ENCODE measurements at places on chromosomes 4 and X.

DNA sequence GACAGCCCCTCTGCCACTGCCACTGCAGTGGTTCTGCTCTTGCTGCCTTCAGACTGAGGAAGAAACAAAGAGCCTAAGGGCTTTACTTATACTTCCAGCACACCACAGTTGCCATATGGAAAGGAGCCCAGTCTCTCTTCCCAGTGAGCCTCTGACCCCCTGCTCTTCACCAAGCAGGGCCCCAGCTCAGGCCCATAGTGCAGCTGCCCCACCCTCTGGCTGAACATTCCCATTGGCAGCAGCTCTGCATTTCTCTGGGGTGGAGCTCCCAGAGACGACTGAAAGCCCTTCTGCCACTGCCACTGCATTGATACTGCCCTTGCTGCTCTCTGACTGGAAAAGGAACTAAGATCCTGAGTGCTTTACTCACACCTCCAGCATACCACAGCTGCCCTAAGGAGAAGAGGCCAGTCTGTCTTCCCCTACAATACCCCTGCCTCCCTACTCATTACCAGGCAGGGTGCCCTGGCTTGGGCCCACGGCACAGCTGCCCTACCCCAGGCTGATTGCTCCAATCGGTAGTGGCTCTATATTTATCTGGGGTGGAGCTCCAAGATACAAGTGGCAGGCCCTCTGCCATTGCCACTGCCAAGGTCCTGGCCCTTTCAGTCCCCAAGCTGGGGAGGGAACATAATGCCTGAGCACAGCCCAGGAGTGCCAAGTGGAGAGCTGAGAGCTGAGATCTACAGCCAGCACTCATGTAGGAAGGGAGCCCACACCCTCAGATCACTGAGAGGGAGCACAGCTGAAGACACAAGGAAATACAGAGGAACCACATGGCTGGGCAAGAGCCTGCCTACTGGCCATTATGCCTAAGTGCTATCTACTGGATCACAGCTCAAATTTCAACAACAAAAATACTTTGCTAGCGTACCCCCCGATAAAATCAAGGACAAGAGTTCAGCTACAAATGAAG, 36.0 kb downstream of the AWAT2 start:
- no peak for DNase-seq

GRCh38 chr4:1191621-1192020, 19.2 kb upstream of the SPON2 start:
- no peak for DNase-seq

DNA sequence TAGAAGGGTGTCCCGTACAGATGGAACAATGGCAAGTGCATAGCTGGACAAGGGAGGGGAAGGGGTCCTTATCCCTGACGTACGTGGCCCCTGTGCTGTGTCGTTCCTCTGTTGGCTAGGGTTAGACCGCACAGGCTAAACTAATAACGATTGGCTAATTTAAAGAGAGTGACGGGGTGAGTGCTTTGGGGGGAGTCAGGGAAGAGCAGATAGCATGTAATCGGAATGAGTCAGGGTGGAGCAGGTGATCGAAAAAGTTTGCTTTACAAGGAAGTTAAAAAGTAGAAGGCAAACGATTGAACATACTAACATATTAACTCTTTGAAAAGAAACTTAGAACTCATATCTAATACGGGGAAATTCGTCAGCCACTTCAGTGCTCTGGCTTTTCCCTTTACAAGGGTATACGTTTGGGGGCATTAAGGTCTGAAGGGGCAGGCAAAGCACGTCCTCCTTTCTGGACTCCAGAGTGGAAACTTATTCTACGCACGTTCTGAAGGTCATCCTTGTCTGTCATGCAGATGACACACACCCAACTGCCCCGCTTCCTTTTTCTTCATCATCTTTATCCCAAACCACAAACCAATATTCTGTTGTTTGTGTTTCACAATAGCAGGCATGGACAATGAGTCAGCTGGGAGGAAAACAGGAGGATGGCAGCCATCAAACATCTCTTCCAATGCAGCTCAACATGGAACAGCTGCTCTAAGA, 10.2 kb upstream of the CRLF2 start:
- DNase-seq, result no peak

- no peak for DNase-seq
Measured at GRCh38 chrX:48487362-48487798, 11.4 kb downstream of the FTSJ1 start.

- no peak for DNase-seq
Measured at GRCh38 chr4:150358691-150359090, 223.3 kb upstream of the MAB21L2 start.

DNA sequence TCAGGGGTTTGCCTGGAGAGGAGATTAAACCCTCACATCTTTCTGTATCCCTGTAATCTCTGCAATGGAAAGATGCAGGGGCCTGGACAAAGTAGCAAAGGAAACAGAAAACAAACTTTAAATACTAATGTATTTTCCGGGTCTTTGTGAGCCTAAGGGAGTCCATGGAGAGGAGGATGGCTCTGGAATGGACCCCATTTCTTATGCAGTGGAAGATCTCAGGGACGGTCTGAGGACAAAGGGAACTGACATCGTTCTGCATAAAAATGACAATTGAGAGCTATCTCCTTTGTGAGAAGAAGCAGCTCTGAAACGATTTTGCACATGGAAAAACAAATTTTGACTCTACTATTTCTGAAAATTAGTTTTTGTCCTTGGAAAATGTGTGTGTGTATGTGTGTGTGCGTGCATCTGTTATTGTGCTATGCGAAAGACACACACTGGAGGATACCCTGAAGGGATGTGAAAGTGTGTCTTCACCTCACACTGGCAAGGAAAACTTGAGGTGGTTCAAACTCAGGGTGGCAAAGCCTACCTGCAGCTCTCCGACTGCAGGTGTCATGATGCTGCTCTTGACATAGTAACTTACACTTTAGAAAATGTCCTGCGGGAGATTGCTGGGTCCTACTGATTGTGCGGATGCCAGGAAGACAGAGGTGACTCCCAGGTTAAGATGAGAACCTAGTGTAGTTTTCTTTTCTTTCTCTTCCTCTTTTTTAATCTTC, 126.4 kb upstream of the JADE1 start:
- no peak for DNase-seq

DNA sequence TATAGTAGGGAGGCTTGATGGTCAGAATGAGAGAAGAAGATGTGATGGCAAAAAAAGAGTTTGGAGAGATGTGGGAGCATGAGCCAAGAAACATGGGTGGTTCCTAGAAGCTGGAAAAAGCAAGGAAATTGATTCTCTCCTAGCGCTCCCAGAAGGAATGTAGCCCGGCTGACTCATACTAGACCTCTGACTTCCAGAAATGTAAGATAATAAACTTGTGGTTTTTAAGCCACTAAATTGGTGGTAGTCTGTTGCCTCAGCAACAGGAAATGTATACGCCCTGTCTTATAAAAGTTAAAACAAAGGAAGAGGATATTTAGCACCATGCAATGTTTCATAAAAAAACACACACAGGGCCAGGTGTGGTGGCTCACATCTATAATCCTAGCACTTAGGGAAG, 182.7 kb upstream of the PCDH7 start:
- DNase-seq, result no peak

GRCh38 chr4:74534936-74535335, 90.0 kb downstream of the AREG start:
- DNase-seq, result no peak

DNA sequence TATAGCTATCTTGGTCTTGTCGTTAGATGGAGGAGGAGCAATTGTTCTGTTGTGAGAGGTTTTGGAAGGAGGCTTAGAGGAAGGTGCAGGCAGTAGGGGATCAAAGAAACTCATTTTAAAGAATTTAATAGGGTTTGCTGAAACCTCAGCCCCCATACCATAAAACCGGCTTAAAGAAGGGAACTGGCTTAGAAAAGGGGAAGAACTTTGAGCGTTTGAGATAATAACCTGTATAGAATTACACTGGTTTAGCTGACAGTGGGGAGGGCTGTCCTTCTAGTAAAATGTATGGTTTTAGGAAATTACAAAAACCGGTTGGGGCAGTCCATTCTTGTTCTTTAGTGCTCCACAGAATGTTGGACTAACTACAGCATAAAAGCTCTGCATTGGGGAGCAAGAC, 128.1 kb downstream of the KDM6A start:
- no peak for DNase-seq

DNA sequence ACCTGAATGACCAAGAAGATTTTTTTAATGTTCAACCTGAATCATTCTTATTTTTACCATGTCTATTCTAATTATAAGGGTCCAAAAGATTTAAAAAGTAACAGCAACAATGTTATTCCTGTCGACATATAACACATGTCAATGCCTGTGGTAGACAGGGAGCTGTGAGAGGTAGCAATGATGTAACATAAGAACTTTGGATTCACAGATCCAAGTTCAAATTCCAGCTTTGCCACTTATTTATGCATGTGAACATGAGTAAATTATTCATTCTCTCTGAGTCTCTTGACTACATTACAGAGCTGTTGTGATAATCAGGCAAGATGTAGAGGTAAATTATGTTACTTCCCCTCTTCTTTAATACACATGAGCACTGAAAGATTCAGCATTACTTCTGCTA, 54.5 kb downstream of the KLHL8 start:
- no peak for DNase-seq

GRCh38 chr4:168487282-168488035, 7.2 kb upstream of the DDX60L start:
- DNase-seq, result no peak

GRCh38 chrX:73215246-73215645, 595 bp upstream of the NAP1L2 start:
- no peak for DNase-seq

DNA sequence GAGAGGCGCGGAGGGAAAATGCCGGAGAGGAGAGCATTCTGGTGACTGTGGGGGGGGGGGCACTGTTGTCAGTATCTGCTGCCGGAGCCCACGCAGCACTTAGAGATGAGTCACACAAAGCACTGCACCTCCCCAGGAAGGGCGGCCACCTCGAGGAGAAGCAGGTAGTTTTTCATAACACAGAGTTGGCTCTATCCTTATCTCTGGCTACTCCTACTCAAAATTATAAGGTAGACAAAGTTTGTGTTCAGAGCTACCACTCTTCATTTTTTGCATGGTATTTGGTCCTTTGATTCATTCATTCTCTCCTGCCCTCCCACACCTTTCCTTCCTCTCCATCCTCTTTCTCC, 76.2 kb upstream of the SCOC start:
- DNase-seq, result no peak

GRCh38 chr4:77203380-77204197, 46.6 kb downstream of the CCNG2 start:
- DNase-seq, result peak; percentile 48

DNA sequence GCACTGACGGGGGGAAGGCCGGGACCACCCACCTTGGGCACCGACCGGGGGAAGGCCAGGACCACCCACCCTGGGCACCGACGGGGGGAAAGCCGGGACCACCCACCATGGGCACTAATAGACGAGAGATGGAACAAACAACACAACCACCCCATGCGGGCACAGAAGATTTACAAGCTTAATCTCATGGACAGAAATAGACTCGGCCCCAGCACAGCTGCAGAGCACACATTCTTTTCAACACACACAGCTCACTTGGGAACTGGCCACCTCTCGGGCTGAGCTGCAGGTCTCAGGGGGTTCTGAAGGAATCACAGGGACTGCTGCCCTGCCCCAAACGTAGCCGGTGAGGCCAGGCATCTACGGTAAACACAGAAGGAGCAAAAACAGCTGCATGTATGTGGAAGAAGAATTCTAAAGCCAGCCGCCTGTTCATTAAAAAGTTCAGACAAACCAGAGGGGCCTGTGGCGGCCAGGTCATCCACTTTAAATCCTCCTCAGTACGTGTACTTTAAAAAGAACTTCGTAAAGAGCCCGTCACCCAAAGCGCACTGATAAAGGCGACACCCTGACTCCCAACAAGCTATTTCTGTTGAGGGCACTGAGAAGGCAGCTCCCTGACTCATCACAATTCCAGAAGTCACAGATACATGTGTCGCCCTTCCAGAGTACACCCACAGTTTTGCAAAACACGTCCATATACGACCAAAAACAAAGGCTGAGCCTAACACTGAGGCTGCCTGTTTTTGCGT, 17.7 kb downstream of the PPP2R3B start:
- DNase-seq, result no peak

- no peak for DNase-seq
Measured at GRCh38 chrX:40809210-40809609, 73.9 kb upstream of the MED14 start.

DNA sequence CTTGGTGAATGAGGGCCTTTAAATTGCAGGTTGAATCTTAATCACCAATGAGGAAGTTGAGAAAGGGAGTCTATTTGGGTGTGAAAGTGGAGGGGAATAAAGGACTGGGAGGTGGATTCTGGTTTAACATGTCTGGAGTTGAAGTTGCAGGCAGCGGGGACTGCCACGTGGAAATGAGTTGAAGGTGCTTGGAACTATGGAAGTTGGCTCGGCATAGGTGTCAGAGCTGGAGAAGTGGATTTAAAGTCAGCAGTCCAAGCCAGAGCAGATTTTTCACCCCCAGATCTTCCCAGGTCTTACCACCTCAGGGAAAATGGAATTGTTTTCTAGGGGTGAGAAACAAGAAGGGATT, 44.9 kb downstream of the TIGD4 start:
- no peak for DNase-seq

GRCh38 chr4:4663028-4663427, 121.2 kb upstream of the STX18 start:
- DNase-seq, result no peak

DNA sequence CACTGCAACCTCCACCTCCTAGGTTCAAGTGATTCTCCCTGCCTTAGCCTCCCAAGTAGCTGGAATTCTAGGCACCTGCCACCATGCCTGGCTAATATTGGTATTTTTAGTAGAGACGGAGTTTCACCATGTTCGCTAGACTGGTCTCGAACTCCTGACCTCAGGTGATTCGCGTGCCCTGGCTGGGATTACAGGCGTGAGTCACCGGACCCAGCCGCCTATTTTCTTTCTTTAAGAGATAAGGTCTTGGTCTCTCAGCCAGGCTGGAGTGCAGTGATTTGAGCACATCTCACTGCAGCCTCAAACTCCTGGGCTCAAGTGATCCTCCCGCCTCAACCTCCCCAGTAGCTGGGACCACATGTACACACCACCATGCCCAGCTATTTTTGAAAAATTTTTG, 166.5 kb downstream of the DHRSX start:
- DNase-seq, result no peak

DNA sequence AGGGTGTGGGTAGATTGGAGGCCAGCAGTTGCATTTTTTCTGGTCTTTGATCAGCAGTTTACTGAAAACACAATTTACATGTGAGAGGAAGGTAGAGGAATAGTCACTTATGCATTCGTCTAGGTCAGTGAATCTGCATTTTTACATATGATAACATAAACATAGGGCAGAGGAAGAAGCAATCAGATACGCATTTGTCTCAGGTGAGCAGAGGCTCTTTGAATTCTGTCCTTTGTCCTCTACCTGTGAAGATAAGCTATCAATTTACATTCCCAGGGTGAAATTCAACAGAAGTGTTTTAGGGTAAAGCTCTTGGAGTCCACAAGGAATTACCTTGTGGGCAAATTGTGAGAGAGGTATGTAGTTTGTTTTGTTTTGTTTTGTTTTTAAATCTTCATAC, 306.5 kb downstream of the MAGEB5 start:
- DNase-seq, result no peak

GRCh38 chrX:79412166-79412565, 45.0 kb upstream of the ITM2A start:
- DNase-seq, result no peak

- DNase-seq, result no peak
Measured at GRCh38 chr4:33090910-33091309, 2370.7 kb downstream of the PCDH7 start.

All from stimulated activated CD8-positive, alpha-beta memory T cell treated with anti-CD3 and anti-CD28 coated beads, Interleukin-7, amount 100 ng/mL, for 1 hour (primary cell).